ENCODE measurements at places on chromosomes 16 and 17.

DNA sequence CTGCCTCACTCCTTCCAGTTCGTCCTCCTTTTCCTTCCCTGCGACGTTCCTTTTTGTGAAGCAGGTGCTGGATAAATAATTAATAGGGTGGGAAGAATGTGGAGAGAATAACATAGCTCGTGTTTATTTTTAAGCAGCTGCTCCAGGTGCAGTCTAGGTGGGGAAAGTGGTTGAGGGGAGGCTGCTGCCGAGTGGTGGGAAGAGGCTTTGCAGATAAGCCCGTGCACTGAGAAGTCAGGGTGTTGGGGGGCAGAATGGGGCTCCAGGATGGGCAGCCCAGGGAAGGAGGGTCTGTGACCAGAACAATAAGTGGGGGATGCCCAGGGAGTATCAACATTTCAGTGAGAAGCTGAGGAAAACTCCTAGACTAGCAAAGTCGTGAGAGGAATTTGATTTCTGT lies 300.5 kb downstream of the CPPED1 start:
- DNase-seq = no peak

GRCh38 chr16:84535408-84535807 lies 30.9 kb upstream of the MEAK7 start:
- no peak for DNase-seq

DNA sequence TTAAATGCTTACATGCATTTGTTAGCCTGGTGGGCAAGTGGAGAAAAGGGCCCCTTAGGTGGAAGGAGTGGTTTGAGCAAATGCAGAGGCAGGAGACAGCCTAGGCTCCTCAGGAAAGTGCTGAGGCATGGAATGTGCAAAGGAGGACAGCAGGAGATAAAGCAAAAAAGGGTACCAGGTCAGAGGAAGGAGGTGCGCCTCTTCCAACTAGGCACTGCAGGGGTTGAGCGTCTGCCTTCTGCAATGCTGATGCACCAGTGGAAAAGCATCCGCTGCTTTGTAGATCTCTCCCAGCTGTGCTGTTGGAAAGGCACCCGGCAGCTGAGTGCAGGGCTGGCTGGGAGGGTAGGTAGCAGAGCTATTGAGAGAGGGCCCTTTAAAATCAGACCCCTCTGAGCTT lies 287.0 kb upstream of the XYLT1 start:
- no peak for DNase-seq

DNA sequence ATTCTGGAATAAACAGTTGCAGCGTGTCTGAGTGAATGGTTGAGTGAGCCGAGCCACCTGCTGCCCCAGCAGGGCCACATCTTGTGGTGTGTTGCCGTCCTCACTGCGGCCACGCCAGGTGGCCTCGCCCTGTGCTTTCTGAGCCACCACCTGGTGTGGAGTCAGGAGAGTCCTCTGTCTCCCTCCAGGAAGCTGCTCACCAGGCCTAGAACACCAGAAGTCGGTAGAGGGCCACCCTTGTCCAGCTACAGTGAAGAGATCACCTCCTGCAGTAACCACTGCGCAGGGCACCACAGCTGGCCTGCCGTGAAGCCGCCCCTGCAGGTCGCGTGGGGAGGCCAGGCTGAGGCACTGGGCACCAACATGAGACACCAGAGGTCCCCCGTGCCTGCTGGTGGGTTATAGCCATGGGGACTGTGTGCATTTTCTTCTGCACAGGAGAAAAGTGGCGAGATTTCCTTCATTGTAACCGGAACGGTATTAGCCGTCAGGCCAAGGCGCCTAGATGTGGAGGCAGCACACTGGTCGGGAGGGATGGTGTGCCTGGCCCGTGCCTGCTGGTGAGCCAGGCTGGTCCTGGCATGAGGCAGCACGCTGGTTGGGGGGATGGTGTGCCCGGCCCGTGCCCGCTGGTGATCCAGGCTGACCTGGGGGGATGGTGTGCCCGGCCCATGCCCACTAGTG lies 28.9 kb upstream of the FOXK2 start:
- no peak for DNase-seq

- no peak for DNase-seq
Measured at GRCh38 chr16:85733839-85734170, 17.1 kb downstream of the C16orf74 start.

GRCh38 chr17:81552244-81553017 lies at the start of gene FAAP100:
FAAP100 (minus strand) TSS chr17:81552353; CDS start chr17:81552330, 23 bp downstream.
- DNase-seq = peak; percentile 84

GRCh38 chr17:50808888-50809287 lies 26.5 kb upstream of the WFIKKN2 start:
- DNase-seq = no peak

- no peak for DNase-seq
Measured at GRCh38 chr17:41613277-41614082, 913 bp upstream of the KRT16 start.

- no peak for DNase-seq
Measured at GRCh38 chr16:84181144-84181915, 5.5 kb downstream of the TAF1C start.

DNA sequence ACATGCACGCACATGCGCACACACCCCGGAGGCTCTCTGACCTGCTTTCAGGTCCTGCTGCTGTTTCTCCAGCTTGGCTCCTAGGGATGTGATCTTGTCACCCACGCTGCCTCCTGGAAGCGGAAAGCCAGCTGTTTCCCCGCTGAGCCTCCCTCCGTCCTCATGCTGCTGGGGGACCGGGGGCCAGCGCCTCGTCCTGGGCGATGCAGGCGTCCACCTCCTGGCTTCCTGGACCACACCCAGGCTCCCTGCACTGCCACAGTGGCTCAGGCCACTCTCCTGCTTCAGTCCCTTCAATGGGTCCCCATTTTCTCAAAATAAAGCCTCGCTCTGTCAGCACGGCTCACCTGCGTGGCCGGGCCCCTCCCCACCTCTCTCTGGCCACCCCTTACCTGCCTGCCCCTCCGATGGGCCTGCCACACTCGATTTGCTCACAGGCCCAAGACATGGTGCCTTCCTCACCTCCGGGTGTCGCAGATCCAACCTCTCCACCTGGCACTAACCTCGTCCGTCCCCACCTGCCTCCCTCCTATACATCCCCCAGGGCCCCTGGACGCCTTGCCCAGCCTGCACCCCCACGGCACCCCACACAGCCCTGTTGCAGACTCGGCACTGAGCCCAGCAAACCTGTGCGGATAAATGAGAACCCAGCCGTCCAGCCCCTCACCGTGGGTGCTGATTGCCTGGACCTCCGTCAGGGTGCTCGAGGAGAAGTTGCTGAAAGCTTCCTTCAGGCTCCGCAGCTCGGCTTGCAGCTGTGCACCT lies 6.6 kb downstream of the ASGR2 start:
- no peak for DNase-seq

DNA sequence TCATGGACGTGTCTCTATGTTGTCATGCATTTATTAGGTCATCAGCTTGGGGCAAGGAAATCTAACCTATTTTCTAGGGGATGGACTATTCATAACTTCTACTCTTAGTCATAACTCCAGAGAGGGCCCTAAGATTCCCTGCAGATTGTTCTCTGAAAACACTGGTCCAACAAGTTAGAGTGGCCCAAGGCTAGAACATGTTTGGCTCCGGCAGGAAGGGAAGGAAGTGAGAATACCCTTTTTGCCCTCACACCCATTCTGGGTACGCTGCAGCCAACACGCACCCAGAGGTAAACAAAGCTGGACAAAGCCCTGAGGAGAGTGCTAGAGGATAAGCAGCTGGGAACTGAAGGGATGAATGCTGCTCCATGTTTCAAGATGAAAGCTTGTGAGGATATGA lies 9.9 kb downstream of the C16orf86 start:
- no peak for DNase-seq

- peak; percentile 59 for DNase-seq
Measured at GRCh38 chr17:80970044-80970761, 21.4 kb upstream of the CHMP6 start.

- no peak for DNase-seq
Measured at GRCh38 chr16:50708373-50709060, 15.1 kb downstream of the NOD2 start.

- DNase-seq = no peak
Measured at GRCh38 chr17:77696151-77696720, 262.3 kb upstream of the TNRC6C start.

GRCh38 chr16:51095890-51096626 lies 55.0 kb downstream of the SALL1 start:
- no peak for DNase-seq
